Naive B cell (primary cell): ENCODE measurements at places on chromosomes 5 and 9. TPM values are rescaled to one million over a fixed set of nuclear protein-coding genes. Genes with fewer than 3 reads are reported as not detected.

ADAMTS16 gene
- not detected for polyA plus RNA-seq

ANKRD20A1 gene
- not detected for polyA plus RNA-seq

COX7C gene
- 710 TPM for polyA plus RNA-seq

FBP1 gene
- polyA plus RNA-seq = 6.5 TPM

ANKRD34B gene
- not detected for polyA plus RNA-seq

CTSL gene
- polyA plus RNA-seq = not detected

TCOF1 gene
- polyA plus RNA-seq = 8.7 TPM

IL4 gene
- polyA plus RNA-seq = not detected

PCDHA9 gene
- polyA plus RNA-seq = not detected
